ENCODE measurements at places on chromosomes 1 and 21.

- peak; percentile 50 for DNase-seq
Observed at GRCh38 chr21:21003701-21004100, 5.5 kb downstream of the NCAM2 start.

DNA sequence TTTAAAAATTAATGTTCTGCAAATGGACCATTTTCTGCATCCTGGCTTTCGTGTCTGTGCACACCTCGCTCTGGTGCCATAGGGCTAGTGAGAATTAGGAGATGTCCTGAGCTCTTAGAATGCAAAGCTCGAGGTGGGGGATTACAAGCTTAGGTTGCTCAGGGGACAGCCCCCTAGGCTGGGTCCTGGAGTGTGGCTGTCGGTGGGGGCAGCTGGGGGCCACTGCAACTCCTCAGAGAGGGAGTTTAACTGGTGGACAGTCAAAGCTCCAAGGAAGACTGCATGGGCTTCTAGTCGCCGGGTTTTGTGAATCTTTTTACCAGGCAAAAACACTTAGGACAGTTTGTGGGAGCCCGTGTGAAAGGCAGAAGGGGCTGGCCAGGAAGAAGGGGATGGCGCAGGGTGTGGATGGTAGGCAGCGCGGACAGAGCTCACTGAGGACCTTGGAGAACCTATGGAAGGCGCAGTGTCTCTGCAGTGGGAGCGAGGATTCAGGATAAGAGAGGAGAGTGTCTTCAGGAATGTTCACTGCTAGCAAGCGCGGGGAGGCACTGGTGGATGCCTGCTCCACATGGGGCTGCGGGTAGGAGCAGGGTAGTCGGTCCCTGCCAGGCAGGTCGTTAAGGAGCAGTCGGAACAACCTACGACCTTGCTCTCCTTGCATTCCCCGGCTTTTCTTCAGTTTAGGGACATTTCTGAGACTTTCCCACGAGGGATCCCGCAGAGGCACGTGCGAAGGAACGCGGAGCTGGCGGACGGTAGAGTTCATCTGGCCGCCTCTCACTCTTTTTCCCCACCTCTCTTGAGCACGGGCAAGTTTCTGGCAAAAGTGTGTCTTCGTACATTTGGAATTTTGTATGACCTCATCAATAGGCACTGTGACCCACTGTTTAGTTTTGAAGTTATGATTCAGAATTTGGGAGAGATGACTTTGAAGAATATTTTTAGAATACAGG is 12.9 kb upstream of the KCNE1 start:
- peak; percentile 81 for DNase-seq

GRCh38 chr21:41630249-41630648 is 122.3 kb upstream of the TMPRSS2 start:
- DNase-seq = peak; percentile 100

DNA sequence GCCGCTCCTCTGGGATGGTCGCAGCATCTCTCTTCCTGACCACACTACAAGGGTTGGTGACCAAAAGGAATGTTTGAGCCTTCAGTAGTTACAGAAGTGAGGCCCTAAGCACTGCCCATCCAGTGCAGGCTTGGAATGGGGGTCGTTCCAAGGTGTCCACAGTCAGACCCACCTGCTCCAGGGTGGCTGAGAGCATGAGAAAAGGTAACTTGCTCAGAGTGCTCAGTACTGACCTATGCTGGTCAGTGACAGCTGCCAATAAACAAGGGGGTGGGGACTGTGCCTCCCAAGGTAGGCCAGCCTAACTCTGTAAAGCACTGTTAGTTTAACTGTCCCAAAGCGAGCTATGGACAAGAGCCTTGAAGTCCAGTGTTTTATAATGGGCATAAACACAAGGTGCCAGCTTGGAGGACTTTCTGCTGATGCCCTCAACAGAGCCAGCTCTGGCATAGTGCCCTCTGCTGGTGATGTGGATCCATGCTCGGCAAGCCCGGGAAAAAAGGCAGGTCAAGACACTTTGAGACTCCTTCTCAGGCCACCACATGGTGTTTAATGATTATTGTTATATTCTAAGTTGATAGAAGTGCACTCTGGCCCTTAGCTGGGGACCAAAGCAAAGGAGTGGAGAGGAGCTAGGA is 78.1 kb upstream of the DNAH14 start:
- peak; percentile 63 for DNase-seq

DNA sequence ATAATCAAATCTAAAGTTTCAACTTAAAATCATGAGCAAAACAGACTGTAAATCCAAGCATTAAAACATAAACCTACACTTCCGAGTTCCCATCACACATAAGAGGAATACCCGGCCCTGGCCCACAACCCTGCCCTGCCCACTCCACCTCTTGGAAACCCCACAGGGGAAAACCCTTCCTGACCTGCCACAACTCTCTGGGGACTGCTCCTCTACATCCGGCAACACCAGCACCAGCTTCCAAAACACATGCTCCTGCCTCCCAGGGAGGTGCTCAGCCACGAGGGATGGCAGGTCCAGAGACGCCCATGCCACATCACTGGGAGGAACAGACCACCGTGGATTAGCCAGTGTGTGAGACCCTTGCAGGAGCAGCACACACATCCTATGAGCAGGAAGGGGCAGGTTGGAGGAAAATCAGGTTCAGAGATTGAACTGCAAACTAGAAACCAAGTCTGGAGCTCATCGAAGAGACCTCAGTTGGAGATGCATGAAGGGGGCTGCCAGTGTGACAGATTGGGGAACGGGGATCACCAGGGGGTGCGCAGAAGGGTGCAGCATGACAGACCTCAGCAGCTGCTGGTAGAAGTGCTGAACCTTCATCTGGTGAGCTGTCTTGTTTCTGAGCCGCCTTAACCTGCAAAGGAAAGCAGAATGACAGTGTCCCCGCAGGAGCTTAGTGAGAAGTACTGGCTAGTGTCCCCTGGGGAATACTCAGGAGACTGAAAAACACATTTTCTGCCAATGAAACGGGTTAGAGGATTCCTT is 25.8 kb upstream of the LSS start:
- DNase-seq = no peak

- DNase-seq = peak; percentile 55
Observed at GRCh38 chr1:92503043-92503925, 16.6 kb upstream of the GFI1 start.

DNA sequence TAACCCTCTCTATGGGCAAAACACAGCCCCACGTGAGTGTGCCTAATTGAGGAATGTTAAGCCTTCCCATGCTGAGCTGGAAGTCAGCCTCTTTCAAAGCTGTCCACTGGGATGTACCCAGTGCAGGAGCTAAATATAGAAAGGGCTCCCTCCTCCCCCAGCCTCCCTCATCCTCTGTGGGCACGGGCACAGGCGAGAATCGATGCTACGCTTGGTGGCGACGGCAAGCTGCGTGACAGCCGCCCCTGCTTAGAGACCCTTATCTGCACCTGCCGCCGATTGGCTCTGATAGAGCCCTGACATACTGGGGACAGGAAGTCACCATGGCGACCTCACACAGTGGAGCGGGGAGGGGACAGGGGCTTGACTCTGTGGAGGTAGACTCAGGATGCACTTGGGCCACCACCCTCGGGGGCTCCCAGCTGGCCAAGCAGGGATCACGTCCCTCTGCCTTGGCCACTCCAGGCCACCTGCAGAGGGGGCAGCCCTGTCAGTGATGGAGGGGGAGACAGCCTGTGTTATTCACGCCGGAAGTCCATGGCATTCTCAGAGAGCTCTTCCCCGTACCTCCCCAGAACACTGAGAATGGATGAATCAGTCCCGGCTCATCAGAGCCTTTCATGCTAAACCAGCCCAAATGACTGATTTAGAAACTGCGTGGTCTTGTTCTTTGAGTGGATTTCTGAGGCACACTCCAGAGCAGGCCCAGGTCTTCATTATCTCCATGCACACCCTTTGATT is 84.8 kb downstream of the KCND3 start:
- DNase-seq = no peak

GRCh38 chr1:100565533-100565932 is 27.6 kb downstream of the GPR88 start:
- no peak for DNase-seq

DNA sequence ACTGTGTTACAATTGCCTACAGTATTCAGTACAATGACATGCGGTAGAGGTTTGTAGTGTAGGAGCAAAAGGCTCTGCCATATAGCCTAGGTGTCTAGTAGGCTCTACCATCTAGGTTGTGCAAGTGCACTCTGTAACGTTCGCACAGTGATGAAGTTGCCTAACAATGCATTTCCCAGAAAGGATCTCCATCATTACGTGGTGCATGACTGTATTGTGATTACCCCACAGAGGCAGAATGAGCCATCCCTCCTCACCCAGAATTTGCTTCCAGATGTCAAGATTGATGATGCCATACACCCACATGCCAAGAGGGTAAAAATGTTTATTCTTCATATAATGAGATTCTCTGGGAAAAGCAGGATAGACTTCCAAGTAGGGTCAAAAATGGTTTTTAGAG is 199.3 kb upstream of the CTTNBP2NL start:
- peak; percentile 53 for DNase-seq

DNA sequence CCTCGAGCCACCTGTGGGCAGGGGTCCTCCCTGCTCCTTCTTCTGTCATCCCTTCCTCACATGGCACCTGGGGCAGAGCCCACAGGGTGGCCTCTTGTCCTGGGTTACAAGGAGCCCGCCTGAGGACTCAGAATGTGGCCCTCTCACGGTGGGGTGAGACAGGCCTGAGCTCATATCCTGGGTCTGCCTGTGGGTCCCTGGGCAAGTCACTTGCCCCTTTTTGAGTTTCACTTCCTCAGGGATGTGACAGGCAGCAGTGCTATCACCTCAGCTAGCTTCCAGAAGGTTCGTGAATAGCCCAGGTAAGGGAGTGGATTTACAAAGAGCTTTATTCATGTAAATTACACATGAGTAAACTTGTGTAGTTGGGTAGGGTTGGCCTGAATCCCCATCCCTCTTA is 33.5 kb downstream of the HTR6 start:
- DNase-seq = no peak

DNA sequence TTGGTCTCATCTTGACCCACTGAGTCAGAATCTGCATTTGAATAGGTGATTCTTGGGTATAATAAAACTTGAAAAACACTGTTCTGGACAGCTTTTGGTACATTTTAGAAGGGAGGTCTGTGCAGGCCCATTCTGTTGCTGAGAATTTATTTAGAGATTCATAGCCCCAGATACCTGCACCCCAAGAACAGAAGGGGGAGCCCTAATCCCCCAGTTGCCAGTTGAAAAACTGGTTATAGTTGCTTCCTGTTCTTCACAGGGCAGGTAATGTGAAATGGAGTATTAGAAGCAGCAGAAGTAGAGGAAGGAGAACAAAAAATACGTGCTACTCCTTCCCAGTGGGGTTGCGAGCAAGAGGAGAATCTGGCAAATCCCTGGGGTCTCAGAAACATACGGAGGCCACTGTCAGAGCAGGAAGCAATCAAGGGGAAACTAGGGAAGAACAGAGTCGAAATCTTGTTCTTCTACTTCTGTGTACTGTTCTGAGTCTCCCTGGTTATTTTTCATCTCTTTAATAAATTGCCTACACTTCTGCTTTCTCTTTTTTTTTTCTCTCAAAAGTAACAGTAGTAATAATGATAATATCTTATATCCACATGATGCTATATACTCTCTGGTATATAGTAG is 4.6 kb upstream of the CLCA2 start:
- peak; percentile 41 for DNase-seq

- no peak for DNase-seq
Observed at GRCh38 chr1:4984841-4985240, 330.4 kb downstream of the AJAP1 start.

- DNase-seq = peak; percentile 50
Observed at GRCh38 chr1:15692121-15692682, 8.1 kb downstream of the PLEKHM2 start.

DNA sequence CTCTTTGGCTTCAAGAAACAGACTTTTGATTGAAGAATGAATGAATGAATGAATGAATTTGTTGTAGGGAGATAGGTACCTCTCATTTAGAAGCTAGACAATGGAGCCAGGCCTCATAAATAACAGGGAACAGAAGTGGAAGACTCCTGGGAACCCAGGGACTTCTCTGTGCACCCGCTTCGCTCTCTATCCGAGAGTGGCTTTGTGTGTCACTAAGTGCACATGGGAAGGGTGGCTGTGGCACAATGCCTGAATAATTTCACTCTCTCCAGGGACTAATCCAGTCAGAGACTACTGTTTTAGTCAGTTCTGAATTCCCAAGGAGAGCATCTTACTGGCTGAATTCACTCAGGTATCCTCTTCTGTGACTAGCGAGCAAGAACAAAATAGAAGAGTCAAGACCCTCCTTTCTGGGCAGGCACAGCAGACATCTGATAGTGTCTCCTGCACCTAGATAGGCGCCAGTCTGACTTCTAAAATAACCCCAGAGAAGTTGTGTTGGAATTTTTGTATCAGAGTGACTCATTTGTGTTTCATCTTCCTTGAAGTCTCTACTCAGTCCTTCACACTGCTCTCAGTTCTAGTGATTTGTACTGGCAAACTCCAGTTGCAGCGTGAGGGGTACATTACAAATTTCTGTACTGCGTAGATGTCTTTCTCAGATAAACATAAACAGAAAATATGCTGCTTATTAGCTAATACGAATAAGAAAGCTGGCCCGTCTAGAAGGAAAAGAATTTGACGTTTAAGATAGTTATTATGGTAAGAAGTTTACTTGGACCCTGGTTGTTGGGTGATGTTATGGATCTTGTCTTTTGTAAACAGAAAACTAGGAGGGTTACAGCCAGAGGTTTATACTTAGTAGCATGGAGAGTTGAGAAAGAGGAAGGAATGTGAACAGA is 34.0 kb downstream of the BACH1 start:
- peak; percentile 70 for DNase-seq

DNA sequence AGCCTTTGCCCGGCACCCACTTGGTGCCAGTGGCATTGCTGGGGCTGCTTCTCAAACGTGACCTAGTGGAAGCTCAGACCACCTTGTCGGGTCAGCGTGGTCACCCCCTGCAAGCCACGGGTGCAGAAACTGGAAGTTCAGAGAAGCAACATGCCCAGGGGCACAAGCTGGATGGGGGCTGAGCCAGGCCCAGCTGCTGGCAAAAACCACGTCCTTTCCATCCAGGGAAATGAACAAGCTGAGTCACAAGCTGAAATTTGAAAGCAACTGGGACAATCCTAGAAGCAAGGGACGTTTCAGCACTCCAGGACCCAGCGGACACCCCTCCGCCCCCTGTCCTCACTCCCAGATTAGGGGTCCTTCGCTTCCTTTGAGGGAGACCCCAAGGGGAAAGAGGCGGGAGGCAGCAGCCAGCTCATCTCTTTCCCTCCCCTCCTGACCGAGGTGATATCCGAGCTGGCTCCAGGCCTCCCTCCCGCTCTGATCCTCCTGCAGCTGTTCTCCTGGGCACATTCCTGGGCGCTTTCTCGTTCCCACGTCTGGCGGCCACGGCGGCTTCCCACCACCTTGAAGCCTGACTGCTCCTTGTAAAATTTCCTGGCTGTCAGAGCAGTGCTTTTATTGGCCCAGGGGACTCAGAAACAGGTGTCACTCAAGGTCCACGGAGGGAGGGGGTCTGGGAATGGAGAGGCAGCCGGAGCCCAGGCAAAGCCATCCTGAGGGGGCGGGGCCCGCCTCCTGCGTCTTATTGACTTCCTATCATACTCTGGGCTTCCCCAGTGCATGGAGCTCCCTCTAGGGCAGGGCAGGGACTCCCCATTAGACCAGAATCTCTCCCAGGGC is 62.8 kb downstream of the PAX7 start:
- no peak for DNase-seq

Data from fibroblast of mammary gland (primary cell).